NCI-H524 treated with DMSO at 0.1 percent for 48 hours (cell line): ENCODE measurements at places on chromosomes 2 and 18.

- DNase-seq = no peak
Measured at GRCh38 chr2:71586471-71586870, 133.1 kb downstream of the DYSF start.

DNA sequence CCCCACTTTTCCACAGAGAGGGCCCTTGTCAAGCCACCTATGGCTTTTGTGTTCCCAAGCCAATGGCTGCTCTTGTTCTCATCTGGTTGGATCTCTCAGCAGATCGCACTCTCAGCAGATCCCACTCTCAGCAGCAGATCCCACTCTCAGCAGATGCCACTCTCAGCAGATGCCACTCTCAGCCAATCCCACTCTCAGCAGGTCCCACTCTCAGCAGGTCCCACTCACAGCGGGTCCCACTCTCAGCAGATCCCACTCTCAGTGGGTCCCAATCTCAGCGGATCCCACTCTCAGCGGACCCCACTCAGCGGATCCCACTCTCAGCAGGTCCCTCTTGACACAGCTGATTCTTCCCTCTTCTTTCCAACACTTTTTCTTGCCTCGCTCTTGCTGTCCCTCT is 59.3 kb upstream of the MGAT4A start:
- DNase-seq = no peak

GRCh38 chr18:47968006-47968676 is 37.7 kb upstream of the SMAD2 start:
- DNase-seq = no peak

DNA sequence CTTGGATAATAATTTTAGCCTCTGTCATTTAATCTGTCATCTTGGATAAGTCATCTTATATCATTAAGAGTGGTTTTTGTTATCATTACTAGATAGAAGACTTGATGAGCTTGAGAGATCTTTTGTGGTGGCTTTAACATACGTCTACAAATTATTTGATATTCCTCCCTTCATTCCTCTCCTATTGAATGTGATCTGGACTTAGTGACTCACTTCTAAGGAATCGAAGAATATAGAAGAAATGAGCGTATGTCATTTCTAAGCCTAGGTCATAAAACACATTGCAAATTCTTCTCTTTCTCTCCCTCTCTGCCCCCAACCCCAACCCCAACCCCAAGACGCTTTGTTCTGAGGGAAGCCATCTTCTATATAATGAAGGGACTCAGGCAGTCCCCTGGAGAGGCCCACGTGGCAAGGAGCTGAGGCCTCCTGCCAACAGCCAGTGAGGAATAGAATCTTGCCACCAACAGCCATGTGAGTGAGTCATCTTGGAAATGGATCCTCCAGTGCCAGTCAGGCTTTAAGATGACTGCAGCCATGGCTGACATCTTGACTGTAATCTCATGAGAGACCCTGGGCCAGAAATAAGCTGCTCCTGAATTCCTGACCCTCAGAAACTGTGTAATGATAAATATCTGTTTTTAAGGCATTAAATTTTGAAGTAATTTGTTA is 221.6 kb upstream of the SP5 start:
- no peak for DNase-seq

- no peak for DNase-seq
Measured at GRCh38 chr2:8485736-8486135, 196.1 kb upstream of the ID2 start.

GRCh38 chr2:99725820-99726219 is 236.0 kb upstream of the REV1 start:
- DNase-seq = no peak

GRCh38 chr18:73684647-73685046 is 463.0 kb downstream of the FBXO15 start:
- DNase-seq = no peak

- DNase-seq = no peak
Measured at GRCh38 chr18:39039813-39040212, 1474.2 kb upstream of the CELF4 start.

DNA sequence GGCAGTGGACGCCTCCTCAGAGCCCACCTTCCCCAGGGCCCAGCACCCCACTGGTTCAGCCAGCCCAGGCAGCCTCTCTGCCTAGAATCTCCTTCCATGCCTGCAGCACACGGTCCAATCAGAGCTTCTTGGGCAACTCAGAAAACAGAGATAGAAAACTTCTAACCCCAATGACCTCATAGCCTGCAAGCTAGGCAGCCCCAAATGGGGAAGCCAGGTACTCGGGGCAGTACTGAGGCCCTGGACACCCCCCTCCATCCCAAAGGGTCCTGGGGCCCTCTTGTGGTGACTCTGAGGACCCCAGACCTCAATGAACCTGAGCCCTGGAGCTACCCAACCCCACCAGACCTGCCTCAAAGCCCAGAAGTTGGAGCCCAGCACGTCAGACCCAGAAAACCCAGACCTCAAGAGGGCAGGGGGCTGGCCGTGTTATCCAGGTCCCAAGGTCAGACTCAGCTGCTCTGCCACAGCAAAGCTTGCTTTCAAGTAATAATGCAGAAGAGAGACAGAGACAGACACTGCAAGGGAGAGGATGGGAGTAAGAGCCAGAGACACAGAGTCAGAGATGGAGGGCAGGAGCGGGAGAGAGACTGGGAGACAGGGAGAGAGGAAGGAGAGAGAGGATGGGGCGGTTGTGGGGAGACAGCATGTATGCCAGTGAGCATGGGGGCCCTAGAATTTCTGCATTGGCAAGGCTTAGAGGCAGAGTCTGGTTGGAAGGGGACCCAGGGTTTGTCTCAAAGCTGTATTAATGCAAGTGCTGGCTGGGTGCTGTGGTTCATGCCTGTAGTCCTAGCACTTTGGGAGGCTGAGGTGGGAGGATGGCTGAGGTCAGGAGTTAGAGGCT is 28.2 kb downstream of the SERTAD2 start:
- DNase-seq = no peak

GRCh38 chr18:5543036-5543680 is 639 bp downstream of the EPB41L3 start:
- no peak for DNase-seq

DNA sequence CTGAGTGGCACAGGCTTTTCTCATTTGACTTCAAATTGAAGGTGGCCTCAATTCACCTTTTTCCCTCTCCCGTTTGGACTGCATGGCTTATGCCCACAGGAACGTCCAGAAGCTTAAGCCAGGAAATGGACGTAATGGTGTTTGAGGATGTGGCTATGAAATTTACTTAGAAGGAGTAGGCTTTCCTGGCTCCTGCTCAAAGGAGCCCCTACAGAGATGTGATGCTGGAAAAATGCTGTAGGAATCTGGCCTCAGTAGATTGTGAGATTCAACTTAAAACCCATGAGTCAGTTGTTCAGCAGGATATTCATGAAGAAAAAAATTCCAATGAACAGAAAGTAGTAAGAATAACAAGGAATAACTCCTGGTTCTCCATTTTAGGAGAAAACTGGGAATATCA is 129.0 kb downstream of the ICOS start:
- DNase-seq = no peak

DNA sequence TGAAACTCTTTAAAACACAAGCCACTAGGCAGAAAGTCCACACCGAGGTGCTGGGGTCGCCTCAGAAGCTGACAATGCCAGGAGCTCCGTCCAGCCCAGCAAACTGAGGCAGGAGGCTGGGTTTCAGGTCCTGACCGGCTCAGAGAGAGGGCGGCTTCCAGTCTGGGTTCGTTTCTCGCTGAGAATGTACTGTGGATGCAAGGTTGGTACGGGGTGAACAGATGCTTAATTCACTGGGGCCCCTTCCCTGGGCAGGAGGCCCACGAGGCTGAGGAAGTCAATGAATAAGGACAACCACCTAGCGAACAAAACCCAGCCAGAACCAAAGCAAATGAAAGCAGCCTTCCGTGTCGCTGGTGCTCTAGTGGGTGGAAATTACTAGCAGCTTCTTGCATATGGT is 142.0 kb downstream of the RTP5 start:
- DNase-seq = no peak
